ENCODE measurements at places on chromosomes 7 and 10.

- no peak for DNase-seq
Measured at GRCh38 chr10:51063659-51064535, 10.4 kb upstream of the PRKG1 start.

- DNase-seq, result no peak
Measured at GRCh38 chr7:43700646-43701499, 28.4 kb downstream of the COA1 start.

DNA sequence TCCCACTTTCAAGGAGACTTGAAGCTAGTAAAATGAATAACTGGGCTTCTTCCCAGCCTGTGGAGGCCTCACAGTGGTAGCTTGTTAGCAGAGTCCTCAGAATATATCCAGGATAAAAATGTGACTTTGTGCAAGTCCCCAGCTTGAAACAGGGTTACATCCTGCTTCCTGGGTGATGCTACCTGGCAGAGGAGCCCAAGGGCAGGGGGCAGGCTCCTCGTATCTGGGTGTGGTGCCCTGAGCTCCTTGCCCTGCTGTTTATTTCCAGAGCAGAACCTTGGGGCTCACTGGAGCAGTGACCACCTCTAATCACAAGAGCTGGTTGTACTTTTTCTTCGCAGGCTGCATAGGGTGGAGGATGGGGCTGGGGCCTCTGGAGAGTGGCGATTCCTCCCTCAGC lies 94.8 kb downstream of the GRK5 start:
- DNase-seq, result no peak

DNA sequence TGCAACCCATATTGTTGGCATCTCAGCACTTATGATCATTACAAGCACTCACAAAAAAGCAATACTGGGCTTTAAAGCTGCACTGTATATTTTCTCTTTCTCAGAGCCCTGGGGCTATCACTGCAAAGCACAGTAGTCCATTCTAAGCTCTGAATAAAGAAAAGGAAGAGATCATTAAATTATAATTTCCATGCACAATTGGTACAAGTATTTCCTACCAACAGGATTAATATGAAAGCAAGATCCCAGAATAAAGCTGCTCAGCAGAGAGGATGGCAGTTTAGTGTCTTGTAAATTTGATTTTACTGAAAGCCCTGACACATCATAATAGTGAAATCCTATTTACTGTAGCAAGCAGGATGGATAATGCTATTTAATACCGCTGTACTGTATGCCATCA lies 205.3 kb downstream of the CHCHD3 start:
- DNase-seq, result no peak

DNA sequence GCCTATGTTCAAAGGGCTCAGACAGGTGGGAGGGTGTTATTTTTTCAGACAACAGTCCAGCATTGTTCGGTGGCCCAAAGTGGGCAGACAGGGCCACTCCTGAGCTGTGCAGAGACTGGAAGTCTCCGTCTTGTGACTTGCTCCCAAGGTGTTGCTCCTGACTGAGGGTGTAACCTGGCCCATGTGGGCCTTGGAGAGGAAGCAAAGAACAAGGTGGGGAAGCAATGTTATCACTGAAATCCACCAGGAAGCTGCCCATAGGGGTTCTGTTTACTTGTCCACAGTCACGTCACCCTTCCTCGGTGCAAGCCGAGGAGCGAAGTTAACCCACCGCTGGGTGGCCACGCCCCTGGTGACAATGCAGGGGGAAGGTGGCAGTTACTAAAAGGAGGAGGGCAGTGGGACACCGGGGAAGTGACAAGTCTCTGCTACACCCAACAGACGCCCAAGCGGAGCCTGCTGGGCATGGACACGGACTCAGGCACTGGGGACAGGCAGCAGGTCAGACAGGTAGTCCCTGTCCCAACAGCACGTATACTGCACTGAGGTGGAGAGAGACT lies 311.6 kb upstream of the MKI67 start:
- DNase-seq, result no peak
